ENCODE measurements at places on chromosomes 2 and 18.

DNA sequence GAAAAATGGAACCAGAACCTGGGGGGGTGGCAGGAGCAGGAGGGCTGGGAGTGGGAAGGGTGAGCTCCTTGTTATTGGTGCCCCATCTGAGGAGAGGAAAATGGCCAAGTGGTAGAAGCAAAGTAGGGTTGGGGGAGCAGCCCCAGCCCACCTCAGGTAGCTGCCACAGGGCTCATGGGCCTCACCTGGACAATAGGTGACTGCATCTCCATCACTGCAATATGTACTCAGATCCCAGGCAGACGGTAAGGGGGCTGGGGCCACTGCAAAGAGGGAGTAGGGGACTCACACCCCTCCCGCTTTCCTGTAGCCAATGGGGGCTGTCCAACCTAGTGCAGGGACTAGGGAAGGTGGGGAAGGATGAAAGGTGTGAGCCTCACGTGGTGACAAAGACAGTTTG, 4.2 kb downstream of the C2orf81 start:
- DNase-seq: no peak

DNA sequence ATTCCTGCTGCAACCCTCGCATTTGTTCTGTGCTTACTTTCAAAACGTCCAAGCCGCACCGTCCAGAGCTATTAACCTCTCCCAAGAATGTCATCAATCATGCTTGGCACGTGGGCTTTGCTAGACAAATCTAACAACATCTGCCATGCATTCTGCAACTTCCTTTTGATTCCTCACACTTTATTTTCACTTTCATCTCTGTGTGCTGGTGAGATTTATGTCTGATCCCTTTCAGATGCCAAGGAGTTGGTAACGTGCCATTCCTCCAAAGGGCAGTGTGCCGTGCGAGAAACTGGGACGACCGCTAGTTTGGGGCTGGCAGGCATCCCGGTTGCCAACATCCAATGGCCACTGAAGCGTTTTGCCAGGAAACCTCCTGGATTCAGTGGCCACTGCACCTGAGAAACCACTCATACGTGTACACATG, 230.0 kb upstream of the PARD3B start:
- DNase-seq: no peak

- peak; percentile 36 for DNase-seq
Measured at GRCh38 chr2:186256540-186256939, 229.5 kb upstream of the ZC3H15 start.

DNA sequence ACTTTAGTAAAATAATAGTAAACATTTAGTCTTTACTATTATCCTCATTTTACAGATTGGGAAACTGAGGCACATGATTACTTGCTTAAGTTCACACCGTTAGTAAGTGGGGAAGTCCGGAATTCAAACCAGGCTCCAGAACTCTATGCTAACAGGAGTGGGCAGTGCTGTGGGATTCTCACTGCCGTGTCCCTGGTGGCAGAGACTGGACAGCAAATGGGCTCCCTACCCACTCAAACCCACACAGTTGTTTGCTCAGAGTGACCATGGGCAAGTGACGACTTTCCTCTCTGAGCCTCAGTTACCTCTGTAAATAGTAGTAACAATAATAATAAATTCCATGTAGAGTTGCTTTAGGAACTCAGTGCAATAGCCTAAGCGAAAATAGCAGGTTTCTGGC, 24.0 kb downstream of the MAIP1 start:
- DNase-seq: no peak

DNA sequence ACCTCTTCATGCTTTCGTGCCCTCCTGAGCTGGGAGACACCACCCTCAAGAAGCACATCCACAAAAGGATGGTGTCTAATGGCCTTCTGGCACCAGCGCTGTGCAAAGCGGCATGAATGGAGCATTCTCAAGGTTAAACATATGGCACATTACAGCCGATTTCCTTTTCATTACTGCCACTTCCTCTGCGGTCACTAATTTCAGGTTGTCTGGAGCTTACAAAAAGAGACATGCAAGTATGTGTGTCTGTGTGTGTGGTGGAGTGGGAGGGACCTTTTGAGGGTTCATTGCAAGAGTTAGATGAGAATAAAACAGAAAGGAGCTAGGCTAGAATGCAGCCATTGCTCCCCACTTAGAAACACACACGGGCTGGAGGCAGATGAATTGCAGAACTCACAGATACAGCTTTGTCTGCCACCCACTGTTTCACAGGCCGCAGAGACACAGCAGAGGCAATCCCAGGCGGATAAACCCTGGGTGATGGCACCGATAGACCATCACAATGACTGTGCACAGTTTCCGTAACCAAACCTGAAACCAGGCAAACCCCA, 76.0 kb downstream of the TGIF1 start:
- DNase-seq: peak; percentile 30

- no peak for DNase-seq
Measured at GRCh38 chr18:1092228-1092627, 187.6 kb downstream of the ADCYAP1 start.

DNA sequence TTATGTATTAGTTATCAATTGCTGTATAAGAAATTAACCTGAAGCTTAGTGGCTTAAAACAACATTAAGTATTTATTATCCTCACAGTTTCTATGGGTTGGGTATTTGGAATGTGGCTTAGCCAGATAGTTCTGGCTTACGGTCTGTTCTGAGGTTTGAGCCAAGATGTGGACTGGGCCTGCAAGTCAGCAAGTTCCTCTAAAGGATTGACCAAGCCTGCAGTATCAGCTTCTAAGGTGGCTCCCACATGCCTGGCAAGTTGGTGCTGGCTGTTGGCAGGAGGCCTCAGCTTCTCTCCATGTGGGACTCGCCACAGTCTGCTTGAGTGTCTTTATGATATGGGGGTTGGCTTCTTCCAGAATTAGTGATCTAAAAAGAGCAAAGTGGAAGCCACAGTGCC, 45.0 kb upstream of the TCF4 start:
- no peak for DNase-seq

- no peak for DNase-seq
Measured at GRCh38 chr2:157603198-157603597, 25.5 kb downstream of the ACVR1C start.

DNA sequence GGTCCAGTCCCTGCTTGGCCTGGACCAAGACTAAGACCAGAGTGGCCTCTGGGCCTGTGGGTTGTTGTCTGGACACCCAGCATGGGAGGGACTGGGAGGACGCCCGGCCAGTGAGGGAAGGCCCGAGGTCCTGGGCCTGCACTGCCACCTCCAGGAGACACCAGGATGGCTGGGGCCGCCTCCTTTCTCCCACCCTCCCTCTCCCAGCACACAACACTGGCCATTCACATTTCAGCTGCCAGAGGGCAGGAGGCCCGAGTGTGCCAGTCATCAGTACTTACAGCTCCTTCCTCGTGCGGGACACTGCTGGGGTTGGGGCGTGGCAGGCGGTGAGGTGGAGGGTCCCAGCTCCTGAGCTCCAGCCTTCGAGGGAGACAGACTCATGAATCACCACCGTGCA, 133.5 kb downstream of the ASB1 start:
- no peak for DNase-seq

GRCh38 chr2:217467331-217467730, 535.5 kb downstream of the TNS1 start:
- DNase-seq: no peak

- DNase-seq: peak; percentile 86
Measured at GRCh38 chr2:225400060-225400511, 576 bp downstream of the NYAP2 start.

DNA sequence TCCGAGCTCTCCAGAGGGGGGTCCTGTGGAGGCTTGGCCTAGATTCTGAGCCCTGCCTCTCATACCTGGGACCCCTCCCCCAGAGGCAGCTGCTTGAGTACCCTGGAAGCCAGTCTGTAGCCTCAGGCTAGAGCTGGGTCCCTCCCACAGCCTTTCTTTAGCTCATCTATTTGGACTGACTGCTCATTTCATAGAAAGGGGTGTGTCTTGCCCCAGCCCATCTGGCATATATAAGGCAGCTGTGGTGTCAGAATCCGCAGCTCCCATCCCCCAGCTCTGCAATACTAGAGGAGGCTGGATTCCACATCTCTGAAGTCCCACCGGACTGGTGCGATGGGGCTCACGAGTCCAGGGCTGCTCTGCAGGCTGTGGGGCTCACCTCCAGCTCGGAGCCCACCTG, 26.1 kb downstream of the MPHOSPH10 start:
- DNase-seq: peak; percentile 76

DNA sequence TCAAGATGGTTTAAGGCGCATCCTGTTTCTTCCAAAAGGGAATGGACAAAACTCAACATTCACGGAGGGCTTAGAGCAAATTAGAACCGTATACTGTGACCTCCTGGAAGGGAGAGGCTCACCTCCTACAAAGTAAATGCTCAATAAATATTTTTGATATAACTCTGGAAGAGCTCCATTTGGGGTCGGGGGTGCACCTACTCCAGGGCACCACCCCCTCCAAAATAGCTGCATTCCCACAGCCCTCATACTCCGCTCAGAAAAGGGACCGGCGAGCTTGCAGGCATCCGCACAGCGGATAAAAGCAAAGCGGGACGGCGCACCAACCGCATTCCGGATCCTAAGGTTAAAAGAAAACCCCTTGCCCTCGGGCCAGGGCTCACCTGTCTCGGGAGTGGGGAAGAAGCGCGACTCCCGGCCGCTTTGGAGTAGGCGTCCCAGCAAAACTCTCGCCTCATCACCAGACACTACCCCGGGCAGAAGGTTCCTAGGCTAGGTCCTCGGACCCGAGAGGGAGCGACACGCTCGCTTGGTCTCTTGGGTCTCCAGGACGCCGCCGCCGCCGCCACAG, 378 bp downstream of the WDPCP start:
- DNase-seq: no peak

DNA sequence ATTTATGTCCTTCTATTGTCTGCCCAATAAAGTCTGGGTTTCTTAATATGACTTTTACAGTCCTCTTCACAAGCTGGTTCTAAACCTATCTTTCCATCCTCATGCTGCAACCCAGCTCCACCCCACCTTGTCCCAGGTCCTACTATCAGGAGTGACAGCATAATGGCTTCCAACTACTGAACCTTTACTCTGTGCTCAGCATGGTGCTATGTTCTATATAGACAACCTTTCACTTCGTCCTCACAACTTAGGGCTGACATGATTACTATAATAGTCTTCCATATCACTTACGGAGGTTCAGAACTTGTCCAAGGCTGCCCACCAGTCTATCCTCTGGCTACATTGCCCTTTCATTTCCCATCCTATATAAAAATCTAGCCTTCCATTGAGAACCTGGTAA, 256.8 kb downstream of the ALK start:
- DNase-seq: no peak

GRCh38 chr2:118251427-118251826, 163.2 kb downstream of the INSIG2 start:
- no peak for DNase-seq

- DNase-seq: no peak
Measured at GRCh38 chr18:26546170-26546874, 2.0 kb downstream of the KCTD1 start.

DNA sequence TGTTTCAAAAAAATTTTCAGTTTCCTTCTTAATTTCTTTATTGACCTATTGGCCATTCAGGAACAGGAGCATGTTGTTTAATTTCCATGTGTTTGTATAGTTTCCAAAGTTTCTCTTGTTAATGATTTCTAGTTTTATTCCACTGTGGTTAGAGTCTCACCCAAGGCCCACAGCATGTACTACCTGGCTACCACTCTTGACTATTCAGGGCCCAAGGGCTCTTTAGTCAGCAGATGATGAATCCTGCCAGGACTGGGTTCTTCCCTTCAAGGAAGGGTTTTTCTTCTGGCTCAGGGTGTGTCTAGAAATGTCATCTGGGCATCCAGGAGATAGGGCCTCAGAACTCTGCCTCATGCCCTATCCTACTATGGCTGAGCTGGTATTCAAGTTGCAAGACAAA, 161.4 kb downstream of the PLCL1 start:
- DNase-seq: no peak

DNA sequence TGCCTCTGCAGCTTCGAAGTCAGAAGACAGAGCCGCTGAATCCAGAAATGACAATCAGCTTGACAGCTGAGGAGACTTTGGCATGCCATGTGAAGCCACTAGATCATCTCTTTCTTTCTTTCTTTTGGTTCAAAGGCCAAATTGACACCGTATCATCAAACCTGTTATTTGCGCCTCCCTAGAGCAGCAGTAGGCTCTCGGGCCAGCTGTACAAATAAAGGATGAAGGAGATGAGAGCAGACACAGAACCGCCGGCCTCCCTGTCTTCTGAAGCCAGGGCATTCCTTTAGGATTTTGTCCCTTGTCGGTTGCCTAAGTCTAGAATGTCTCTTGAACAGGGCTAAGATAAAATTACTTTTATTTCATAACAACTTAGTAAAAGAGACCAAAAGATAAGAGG, 36.8 kb downstream of the COL4A4 start:
- DNase-seq: peak; percentile 47
